ENCODE measurements at places on chromosomes 7 and 10.

DNA sequence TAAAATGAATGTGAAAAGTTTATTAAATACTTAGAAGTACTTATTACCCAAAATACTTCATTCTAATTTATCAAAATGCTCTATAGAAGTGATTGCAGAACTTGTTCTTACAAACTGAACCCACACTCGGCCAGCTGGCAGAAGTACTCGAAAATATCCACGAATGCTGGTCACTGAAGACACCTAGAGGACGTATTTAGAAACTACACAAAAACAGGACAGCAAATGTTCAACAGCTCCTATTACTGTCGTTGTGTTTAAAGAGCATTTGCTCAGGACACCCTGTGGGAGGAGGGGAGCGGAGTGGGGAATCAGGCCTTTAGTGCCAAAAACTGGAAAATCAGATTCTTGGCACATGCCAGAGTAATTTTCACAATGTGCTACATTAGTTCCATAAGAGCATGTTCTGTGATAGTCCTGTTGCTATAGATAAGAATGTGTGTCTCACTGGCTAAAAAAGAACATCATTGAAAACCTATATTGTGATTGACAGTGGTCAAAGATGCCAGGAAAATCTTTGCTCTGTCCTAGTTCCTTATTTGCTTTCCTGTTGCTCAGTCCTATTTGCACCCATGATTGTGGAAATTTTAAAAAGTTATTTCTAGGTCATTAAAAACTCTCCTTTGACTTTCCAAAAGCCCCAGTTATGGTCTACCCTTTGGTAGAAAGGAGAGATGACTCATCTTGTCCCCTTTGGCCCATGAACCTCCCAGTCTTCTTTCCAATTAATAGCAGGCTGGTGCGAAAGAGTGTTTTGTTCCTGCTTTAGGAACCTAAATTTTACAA, 49.0 kb upstream of the NRBF2 start:
- DNase-seq: peak; percentile 77

DNA sequence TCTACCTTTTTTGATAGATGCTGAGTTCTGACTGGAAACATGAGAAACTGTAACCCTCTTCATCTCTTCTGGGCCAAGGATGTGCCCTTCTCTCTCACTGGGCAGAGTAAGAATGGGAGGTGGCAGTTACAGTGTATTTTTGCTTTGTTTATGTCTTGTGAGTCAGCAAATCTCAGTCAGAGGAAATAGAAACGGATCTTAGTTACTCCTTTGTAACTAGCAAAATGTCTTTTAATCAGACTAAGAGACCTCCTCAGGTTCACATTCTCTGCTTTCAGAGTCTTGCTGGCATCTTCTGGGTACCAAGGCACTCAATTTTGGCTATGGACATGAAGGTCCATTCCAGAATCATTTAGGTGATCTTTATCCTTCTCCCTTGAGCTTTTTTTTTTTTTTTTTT, 70.9 kb downstream of the HHEX start:
- DNase-seq: peak; percentile 45

GRCh38 chr7:36309716-36310115, 79.9 kb upstream of the ANLN start:
- no peak for DNase-seq

GRCh38 chr7:108456845-108457540, 757 bp upstream of the NRCAM start:
- no peak for DNase-seq

GRCh38 chr10:21511095-21511570, 14.3 kb downstream of the SKIDA1 start:
- no peak for DNase-seq

Data from fibroblast of skin of back (primary cell).